ENCODE measurements at places on chromosomes 1 and 21. TPM values are rescaled to one million over a fixed set of nuclear protein-coding genes. Genes with fewer than 3 reads are reported as not detected.

The CASZ1 gene
- total RNA-seq = 20.6 TPM

The DSCAM gene
- not detected for total RNA-seq

DNA sequence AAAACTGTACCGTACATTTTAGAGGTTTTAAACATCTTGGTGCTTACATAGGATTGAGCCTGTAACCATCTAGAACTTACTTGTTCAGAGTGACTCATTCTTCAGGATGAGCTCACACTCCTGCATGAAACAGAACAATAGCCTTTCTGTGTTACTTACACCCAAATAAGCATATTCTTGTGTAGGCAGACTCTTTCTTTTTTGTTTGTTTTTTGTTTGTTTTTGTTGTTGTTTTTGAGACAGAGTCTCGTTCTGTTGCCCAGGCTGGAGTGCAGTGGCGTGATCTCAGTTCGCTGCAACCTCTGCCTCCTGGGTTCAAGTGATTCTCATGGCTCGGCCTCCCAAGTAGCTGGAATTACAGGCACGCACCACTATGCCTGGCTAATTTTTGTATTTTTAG is 3.8 kb upstream of the CA6 start:
- H3K27me3 ChIP-seq = no peaks in the 10 kb centered on the region
- H3K4me3 ChIP-seq = no peak overlapping the region
- no peaks in the 10 kb centered on the region for H3K36me3 ChIP-seq
- no peaks in the 10 kb centered on the region for H3K4me1 ChIP-seq
- H3K27ac ChIP-seq = no peak overlapping the region
- DNase-seq = no peak

- H3K4me3 ChIP-seq = no peak overlapping the region
Observed at GRCh38 chr1:165075725-165076370, 280.7 kb downstream of the LMX1A start.

The SMAP2 gene
- 75.3 TPM for total RNA-seq
